T-cell (primary cell): ENCODE measurements at places on chromosomes 4 and X.
A peak's percentile ranks its signal among the peaks of the same experiment; 100 is the strongest.

- no peak for DNase-seq
Observed at GRCh38 chrX:15664487-15665444, at the start of gene CLTRN. Gene CLTRN (minus strand): TSS chrX:15664805. CDS start chrX:15664775, 30 bp downstream.

DNA sequence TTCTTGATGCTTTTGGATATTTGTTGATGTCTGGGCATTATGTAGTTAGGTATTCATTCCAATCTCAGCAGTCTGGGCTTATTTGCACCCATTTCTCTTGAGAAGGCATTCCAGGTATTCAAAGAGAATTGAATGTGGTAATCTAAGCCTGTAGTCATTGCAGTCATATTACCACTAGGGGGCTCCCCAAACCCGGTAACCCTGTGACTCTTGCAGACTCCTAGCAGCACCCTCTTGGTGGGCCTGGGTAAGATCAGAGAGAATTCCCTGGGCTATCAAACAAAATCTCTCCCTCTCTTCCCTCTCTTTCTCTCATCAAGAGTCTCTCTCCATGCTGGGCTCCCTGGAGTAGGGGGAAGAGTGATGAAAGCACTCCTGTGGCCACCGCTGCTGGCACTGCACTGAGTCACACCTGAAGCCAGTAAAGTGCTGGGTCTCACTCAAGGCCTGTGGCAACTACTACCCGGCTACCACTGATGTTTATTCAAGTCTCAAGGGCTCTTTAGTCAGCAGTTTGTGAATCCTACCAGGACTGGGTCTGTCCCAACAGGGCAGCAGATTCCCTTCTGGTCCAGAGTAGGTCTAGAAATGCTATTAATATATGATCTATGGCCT, 187.7 kb upstream of the NUDT10 start:
- peak; percentile 3 for DNase-seq

GRCh38 chr4:74370912-74371311, 6.0 kb downstream of the EREG start:
- no peak for DNase-seq

DNA sequence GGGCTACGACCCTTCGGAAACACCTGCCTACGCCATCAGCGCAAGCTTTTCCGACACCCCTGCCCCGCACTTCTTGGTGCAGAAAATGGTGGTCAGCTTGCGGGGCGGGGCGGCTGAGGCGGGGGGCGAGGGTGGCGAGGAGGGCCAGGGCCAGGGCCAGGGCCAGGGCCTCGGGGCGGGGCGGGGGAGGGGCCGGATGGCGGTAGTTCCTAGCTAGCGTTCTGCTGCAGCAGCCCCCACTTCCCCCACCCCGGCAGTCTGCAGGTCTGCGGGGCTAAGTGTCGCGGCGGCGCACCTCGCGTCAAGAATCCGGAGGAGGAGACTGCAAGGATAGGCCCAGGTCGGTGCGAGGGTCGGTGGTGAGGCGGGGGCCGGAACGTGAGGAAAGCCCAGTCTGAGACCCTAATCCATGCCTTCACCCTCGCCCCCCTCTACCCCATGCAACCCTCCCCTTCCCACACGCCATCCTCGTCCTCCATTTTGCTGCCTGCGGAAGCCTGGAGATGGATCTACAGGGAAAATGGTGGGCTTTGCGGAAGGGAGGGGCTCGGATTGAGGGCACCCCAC, 600 bp downstream of the BEX4 start:
- DNase-seq, result peak; percentile 23

- DNase-seq, result no peak
Observed at GRCh38 chrX:77436271-77436670, 10.9 kb upstream of the FGF16 start.
